ENCODE measurements at places on chromosomes 6 and 20. TPM values are rescaled to one million over a fixed set of nuclear protein-coding genes. Genes with fewer than 3 reads are reported as not detected.

The IRF4 gene
- total RNA-seq, result 4.4 TPM

The GABRR1 gene
- total RNA-seq, result not detected

DNA sequence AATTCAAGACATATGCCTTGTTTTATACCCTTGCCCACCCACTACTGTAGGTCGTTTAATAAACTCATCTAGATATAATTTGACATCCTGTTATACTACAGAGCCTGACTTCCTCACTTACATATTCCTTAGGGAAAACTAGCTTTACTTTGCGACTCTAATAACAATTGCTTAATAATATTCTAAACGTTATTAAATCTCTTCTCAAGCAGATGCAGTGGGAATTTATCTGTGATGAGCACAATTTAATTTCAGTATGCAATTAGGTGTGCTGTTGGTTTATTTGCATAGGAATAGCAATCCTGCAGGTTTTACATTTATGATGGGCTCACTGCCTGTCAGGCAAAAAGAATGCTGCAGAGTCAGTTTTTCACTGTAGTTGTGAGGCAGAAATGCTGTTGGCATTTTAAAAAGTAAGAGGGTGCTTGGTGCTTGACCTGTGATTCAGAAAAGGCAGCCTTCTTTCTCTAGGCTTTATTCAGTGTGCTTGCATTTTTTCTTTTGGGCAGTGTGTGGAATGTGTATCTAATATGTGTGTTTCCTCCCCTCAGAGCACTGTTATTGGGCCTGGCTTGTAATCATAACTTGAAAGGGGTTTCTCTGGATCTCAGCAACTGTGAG, 152.3 kb upstream of the SCGN start:
- DNase-seq, result no peak
- no peaks in the 10 kb centered on the region for H3K36me3 ChIP-seq
- H3K27me3 ChIP-seq, result no peaks in the 10 kb centered on the region
- no peaks in the 10 kb centered on the region for H3K4me1 ChIP-seq
- no peak overlapping the region for H3K27ac ChIP-seq
- H3K4me3 ChIP-seq, result no peak overlapping the region

DNA sequence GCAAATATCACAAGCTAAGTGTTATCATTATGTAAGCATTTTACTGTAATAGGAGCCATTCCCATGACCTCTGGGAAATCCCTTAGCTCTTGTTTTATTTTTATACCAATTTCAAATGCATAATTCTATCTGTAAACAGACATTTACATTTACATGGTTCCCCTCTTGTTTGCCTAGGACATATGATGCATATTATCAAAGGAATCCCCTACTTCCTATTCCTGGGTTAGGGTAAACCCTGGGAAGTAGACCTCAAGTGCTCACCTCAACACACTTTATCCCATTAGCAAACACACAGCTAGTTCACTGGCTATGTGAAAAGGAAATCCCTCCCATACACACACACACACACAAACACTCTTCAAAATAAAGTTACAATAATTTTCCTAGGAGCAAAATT, 27.1 kb downstream of the PDE10A start:
- peaks cover 47% of the 10 kb centered on the region for H3K4me1 ChIP-seq
- DNase-seq, result no peak
- H3K36me3 ChIP-seq, result no peaks in the 10 kb centered on the region
- no peaks in the 10 kb centered on the region for H3K27me3 ChIP-seq
- H3K27ac ChIP-seq, result no peak overlapping the region

DNA sequence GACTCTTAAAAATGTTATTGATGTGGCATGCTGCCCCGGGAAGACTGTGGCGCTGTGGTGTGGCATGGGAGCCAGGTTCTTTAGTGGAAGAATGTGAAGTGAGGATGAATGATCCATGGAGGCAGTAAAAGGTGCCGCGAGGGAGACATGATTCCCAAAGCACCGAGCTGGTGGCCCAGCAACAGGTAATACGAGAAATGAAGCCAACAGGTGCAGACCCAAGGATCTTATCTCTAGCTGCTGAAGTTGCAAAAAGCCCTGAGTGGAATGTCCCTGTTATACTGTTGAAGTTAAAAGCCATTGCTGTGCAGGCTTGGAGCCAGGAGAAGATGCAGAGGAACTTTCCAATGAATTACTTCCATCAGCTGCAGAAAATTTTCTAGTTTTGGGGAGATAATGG, 53.5 kb downstream of the OR2B6 start:
- no peaks in the 10 kb centered on the region for H3K27me3 ChIP-seq
- no peak overlapping the region for H3K4me3 ChIP-seq
- H3K4me1 ChIP-seq, result no peaks in the 10 kb centered on the region
- H3K27ac ChIP-seq, result no peak overlapping the region
- no peaks in the 10 kb centered on the region for H3K36me3 ChIP-seq
